ENCODE measurements at places on chromosomes 1 and 21.
A peak's percentile ranks its signal among the peaks of the same experiment; 100 is the strongest.

DNA sequence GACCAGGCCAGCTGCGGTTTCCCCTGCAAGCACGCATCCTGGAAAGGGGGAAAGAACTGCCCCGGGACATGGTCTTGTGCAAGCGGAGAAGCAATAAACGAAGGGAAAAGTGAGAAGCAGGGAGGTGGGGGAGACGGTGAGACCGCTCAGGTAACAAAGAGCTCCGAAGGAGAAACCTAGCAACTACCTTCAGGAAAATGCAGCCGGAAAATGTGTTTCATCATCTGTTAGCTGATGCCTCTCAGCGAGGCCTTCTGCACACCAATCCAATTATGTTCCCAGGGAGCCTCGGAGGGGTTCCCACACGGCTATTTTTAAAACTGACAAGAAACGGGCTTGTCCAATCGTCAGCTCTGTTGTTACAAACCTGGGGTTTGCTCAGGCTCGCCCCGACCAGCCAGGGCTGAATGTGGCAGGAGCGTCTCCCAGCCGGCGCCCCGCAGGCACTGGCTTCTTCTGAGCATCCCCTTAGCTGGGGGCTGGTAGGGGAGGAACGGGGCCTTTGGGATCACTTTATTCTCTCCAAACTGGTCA, 3.4 kb downstream of the RIPK4 start:
- DNase-seq: no peak
- no peaks in the 10 kb centered on the region for H3K36me3 ChIP-seq
- peak overlapping the region; percentile 67 for H3K4me3 ChIP-seq
- H3K27me3 ChIP-seq: peaks cover 21% of the 10 kb centered on the region
- no peak overlapping the region for H3K27ac ChIP-seq

GRCh38 chr1:210087058-210087457, 145.5 kb upstream of the SERTAD4 start:
- no peak for DNase-seq
- H3K36me3 ChIP-seq: no peaks in the 10 kb centered on the region
- no peaks in the 10 kb centered on the region for H3K4me1 ChIP-seq
- no peak overlapping the region for H3K4me3 ChIP-seq

DNA sequence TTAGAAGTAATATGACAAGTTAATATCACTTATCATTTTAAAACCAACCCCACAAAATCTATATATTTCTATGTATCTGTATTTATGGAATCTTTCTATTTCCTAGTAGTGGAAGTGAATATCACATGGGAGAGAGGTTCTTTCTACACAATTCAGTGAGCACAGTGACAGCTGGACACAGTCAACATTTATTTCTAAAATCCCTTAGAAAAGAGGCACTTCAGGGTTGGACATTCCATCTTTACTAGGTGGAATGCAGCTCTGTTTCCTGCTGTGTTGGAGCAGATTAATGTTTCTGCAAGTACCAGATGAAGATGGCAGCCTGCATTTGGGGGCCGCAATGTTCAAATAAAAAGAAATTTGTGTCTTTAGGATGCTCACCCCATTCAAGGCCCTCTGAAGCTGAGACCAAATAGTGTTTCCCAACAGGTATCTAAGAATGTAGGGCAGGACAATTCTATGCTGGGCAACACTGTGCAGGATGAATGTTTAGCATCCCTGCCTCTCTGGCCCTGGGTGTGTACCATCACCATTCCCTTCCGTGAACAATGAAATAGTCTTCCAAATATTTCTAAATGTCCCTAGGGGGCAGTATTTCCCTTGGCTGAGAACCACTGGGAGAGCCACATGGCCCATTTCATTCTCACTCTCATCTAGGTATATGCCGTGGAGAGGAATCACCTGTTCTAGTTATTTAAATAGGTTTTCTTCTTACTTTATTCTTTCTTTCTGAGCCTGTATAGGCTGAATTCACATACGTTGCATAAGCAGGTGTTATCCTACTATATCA, 394.8 kb downstream of the PRDM2 start:
- no peak overlapping the region for H3K27ac ChIP-seq
- H3K36me3 ChIP-seq: no peaks in the 10 kb centered on the region
- peak; percentile 10 for DNase-seq

GRCh38 chr1:161187311-161187710, 10.0 kb upstream of the B4GALT3 start:
- H3K36me3 ChIP-seq: no peaks in the 10 kb centered on the region
- H3K4me3 ChIP-seq: no peak overlapping the region
- H3K4me1 ChIP-seq: no peaks in the 10 kb centered on the region
- no peak overlapping the region for H3K27ac ChIP-seq
- no peaks in the 10 kb centered on the region for H3K27me3 ChIP-seq

- no peaks in the 10 kb centered on the region for H3K4me1 ChIP-seq
- peak overlapping the region; percentile 53 for H3K27ac ChIP-seq
- no peaks in the 10 kb centered on the region for H3K27me3 ChIP-seq
- H3K36me3 ChIP-seq: peaks cover 4% of the 10 kb centered on the region
Observed at GRCh38 chr21:44962403-44962966, 22.7 kb downstream of the SLX9 start.

DNA sequence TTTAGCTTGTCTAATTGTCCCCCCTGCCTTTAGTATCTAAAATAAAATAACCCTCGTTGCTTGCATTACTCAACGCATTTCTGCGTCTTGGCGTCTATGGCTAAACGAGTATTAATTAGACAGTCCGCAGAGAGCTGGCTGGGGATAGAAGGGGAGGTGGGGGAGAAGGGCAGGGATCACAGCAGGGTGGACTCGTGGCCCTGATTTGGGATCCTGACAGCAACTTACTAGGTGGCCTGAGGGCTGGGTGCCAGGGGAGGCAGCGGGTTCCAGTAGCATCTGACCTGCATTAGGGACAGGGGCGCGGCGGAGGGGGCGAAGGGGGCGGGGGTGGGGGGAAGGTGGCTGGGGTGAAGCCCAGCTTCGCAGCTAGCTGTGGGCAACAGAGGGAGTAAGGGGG, 1.1 kb upstream of the BACE2 start:
- no peaks in the 10 kb centered on the region for H3K36me3 ChIP-seq
- H3K27me3 ChIP-seq: no peaks in the 10 kb centered on the region

- peaks cover 4% of the 10 kb centered on the region for H3K36me3 ChIP-seq
- H3K27ac ChIP-seq: no peak overlapping the region
- H3K27me3 ChIP-seq: no peaks in the 10 kb centered on the region
- no peak overlapping the region for H3K4me3 ChIP-seq
- DNase-seq: no peak
- no peaks in the 10 kb centered on the region for H3K4me1 ChIP-seq
Observed at GRCh38 chr1:32336963-32337675, 1.1 kb upstream of the MARCKSL1 start.

DNA sequence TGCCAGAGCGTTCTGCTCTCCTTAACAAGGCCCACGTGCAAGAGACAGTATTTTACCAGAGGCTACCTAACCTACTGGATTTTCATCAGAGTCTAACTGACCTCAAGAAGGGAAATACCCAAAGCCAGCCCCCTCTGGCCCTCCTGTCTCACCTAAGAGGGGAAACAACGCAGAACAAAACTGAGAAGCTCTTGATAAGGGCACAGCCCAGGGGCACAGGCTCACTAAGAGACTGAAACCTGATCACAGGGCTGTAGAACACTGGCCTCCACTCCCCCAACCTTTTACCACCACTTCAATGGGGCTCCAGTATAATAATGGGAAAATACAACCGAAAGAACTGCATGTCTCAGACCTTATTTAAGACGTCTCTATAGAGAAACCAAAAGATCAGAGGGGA, 449.5 kb upstream of the CAMK1G start:
- peak overlapping the region; percentile 31 for H3K27ac ChIP-seq
- H3K4me3 ChIP-seq: no peak overlapping the region
- no peak for DNase-seq
- no peaks in the 10 kb centered on the region for H3K36me3 ChIP-seq
- H3K4me1 ChIP-seq: no peaks in the 10 kb centered on the region
- H3K27me3 ChIP-seq: no peaks in the 10 kb centered on the region

- no peak for DNase-seq
- H3K36me3 ChIP-seq: no peaks in the 10 kb centered on the region
- no peak overlapping the region for H3K27ac ChIP-seq
- H3K4me1 ChIP-seq: no peaks in the 10 kb centered on the region
Observed at GRCh38 chr1:8905582-8906191, 27.2 kb upstream of the ENO1 start.

DNA sequence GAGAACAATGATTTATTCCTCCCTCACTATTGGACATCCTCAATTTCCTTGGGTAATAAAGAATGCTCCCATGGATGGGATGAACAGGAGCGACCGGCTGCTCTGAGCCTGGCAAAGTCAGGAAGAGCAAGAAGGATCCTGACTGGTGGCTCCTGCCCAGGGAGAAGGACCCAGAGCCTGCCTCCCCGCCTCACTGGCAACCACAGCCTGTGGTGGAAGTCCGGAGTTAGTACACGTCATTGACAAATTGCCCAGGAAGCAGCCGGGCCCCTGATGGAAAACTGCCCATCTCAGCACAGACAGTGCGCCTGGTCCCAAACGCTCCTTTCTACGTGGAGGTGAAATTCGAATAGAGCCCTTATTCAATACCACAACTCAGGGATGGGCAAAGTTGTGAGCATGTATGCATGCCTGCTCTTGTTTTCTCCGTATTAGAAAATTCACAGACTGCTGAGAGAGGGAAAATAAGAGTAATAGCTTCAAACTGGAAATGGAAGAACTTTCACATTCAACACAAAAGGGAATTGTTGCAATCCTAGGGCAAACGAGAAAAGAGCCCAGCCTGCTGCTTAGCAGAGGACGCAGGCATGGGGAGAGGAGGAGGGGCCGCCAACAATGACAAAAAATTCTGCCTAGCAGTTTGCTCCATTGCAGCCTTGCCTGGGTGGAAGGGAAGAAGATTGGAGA, 397.1 kb upstream of the VAMP3 start:
- H3K27ac ChIP-seq: no peak overlapping the region
- H3K4me3 ChIP-seq: no peak overlapping the region
- no peaks in the 10 kb centered on the region for H3K4me1 ChIP-seq
- no peaks in the 10 kb centered on the region for H3K27me3 ChIP-seq
- no peaks in the 10 kb centered on the region for H3K36me3 ChIP-seq

- no peaks in the 10 kb centered on the region for H3K27me3 ChIP-seq
- no peaks in the 10 kb centered on the region for H3K4me1 ChIP-seq
- H3K36me3 ChIP-seq: no peaks in the 10 kb centered on the region
- peak overlapping the region; percentile 14 for H3K27ac ChIP-seq
- DNase-seq: no peak
Observed at GRCh38 chr1:20322081-20322824, 31.6 kb downstream of the VWA5B1 start.

DNA sequence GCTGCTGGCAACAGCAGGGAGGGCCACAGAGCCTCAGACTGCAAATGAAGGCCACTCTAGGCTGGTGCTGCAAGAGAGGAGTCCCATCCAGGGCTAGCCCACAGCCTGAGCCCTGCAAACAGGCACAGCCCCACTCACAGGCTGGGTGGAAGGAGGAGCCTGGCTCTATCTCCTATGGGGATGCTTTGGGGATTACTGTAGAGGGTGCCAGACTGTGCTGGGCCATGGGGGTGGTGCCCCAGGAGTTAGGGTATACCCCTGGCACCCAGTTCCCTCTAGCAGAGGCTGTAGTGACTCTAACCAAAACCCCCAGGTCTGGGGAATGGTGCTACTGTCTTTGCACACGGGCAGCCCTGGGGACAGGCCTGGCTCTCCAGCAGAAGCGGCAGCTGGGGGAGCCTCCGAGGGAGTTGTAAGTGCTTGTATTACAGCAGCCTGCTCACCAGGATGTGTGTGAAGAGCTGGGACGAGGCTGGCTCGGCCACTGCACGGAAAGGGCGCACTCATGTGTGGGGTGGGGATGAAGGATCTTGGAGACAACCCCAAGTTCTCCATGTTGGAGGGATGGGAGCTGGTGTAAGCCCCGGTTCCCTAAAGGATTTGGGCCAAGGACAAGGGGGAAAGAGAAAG, 23.4 kb upstream of the EVA1B start:
- H3K4me1 ChIP-seq: no peaks in the 10 kb centered on the region
- no peak overlapping the region for H3K27ac ChIP-seq
- no peaks in the 10 kb centered on the region for H3K27me3 ChIP-seq
- no peak overlapping the region for H3K4me3 ChIP-seq
- H3K36me3 ChIP-seq: peaks cover 9% of the 10 kb centered on the region

Measured in small intestine (tissue), 16 donors.